Foreskin fibroblast (primary cell): ENCODE measurements at places on chromosomes 2 and 18.

- DNase-seq = no peak
Measured at GRCh38 chr18:61842146-61842545, 50.7 kb downstream of the RNF152 start.

DNA sequence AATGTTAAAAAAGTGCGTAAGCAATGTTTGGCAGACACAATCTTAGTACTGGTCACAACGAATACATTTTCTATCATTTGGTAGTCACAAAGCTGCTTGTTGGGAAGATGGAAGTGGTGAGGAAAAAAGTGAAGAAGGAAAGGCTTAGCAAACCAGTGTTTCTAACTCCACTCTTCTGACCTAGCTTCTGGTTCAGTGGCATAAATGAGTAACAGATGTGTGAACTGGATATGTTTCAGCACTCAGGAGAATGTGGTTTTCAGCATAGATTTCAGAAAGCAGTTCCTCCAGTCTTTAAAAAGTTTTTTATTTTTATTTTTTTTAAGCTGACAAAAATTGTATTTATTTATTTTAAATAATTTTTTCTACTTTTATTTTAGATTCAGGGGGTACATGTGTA lies 357.1 kb downstream of the CPS1 start:
- DNase-seq = no peak

GRCh38 chr2:237669628-237670392 lies 42.4 kb downstream of the LRRFIP1 start:
- peak; percentile 100 for DNase-seq

DNA sequence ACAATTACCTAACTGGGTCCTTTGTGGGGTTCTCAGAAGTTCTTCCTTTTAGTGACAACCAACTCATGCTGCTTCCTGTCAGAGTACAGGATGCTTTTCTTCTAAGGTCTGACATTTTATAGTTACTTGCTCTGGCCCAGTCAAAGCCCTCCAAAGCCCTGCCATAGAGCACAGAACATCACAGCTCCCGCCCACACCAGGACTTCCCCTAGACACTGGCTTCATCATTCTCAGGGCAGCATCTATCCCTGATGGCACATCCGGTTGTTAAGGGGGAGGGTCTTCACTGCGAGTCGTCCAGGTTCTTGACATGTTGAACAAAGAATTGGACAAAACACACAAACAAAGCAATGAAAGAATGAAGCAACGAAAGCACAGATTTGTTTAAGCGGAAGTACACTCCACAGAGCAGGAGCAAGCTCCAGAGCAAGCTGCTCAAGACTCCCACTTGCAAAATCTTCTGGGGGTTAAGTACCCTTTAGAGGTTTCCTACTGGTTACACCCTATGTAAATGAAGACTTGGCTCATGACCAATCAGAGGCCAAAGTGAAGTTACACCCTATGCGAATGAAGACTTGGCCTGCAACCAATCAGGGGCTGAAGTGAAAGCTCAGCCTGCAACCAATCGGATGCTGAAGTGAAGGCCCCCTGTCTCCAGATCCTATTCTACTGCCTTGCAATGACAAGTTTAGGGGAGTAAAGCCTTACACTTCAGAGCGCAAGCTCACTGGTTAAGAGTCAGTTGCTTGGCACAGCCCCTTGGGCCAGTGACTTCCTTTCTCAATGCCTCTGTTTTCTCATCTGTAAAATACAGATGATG lies 79.0 kb downstream of the HDAC4 start:
- no peak for DNase-seq

GRCh38 chr2:235149736-235150135 lies 197.9 kb downstream of the SH3BP4 start:
- no peak for DNase-seq
